Activated CD4-positive, alpha-beta T cell treated with anti-CD3 and anti-CD28 coated beads for 4 hours (primary cell): ENCODE measurements at places on chromosomes 5 and 9.

DNA sequence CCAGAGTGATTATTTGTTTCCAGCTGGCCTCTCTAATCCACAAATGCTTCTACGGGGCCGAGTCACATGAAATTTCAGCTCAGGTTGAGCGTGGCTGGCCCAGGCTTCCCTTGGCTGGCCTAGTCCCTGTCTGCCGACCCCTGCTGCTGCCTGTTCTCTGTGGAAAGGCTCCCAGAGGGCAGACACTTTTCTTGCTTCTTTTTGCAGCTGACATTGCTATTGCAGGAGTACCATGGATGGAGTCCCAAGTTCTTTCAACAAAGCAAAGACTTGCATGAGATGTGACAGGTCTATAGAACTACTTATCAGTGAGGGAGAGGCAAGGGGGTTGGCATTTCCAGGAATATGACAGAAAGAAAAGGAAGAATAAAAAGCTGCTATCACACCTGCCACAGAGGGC lies 287.4 kb upstream of the ARRDC3 start:
- no peak for DNase-seq

- no peak for DNase-seq
Observed at GRCh38 chr5:170892196-170892595, 30.4 kb downstream of the RANBP17 start.

DNA sequence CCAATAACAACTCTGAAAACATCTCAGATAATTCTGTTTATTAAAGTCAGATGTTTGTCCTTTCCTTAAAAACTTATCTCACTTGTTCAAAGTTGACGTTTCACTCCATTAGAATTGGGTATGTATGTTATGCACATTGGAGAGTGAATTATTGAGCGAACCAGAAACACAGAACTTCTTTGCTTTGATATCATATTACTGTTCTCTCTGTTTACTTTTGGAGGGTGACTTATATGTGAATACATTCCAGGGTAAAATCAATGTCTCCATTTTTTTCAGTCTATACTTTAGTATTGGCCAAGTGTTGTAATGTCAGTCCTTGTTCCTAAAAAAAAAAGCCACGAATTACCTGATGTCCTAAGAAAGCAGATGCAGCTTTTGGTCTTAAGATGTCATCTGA lies 307.4 kb downstream of the CSNK1G3 start:
- no peak for DNase-seq

DNA sequence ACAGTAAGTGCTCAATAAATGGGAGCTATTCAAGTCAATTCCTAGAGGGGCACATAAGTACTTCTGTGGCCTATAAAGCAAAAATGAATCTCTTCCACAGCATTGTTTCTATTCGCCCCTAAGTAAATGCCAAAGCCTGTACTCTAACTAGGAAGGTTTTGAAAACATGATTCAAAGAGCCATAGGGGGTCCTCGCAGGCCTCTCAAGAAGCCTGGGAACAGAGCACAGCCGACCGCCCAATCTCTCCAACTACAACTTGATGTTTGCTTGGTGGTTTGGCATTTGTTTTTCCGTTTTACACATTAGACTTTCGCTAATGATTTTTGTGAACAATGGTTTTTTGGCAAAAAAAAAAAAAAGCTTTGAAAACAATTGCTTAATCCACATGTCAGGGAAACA lies 19.4 kb downstream of the EFNA5 start:
- DNase-seq, result no peak

GRCh38 chr5:143212261-143212660 lies 191.2 kb downstream of the NR3C1 start:
- no peak for DNase-seq

DNA sequence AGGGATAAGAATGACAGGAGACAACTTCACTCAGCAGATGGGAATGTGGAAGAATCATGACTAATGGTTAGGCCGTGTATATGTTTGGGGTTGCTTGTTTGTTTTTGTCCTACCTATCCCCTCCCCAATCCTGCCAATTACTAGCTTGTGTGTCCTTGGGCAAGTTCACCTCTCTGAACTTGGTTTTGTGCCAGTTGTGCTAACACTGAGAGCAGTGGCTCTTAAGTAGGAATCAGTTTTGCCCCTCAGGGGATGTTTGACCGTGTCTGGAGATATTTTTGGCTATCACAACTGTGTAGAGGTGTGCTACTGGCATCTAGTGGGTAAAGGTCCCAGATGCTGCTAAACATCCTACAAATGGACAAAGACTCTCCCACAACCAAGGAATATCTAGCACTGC lies 287.0 kb downstream of the DMRT2 start:
- no peak for DNase-seq

DNA sequence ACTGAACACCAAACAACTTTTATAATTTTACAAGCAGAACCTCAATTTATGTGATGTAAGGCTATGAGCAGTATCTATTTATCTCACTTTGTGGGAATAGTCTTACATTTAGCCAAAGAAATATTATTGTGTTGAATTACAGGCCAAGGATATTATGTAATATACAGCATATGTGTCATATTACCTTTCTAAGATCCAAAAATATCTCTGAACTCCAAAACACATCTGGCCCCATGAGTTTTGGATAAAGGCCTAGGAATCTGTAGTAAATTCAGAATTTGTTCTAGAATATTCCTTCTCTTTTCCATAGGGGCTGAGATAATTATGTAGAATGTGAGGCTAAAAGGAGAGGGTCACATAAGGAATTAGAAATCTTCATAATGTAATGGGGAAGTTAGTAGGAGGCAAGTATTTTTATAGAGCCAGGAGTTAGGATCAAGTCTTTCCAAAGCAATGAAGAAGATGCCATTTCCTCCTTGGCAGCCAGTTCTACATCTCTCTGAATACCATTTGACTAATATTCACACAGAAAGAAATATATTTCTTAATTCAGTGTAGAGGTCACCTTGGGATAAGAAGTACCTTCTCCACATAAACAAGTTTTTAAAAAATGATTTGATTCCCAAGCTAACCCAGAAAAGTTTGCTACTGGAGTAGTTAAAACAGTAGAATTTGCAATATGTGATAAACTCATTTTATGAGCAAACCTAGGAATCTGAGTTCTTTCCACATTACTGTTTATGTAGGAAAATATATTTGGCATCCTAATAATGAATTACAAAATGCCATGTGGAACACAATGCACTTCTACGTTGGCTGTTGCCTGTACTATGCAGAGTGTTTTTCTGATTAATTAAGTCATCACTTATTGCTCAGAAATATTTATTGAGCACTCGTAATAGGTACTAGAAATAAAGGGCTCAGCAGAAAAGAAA lies 20.3 kb upstream of the GRAMD2B start:
- DNase-seq, result no peak

DNA sequence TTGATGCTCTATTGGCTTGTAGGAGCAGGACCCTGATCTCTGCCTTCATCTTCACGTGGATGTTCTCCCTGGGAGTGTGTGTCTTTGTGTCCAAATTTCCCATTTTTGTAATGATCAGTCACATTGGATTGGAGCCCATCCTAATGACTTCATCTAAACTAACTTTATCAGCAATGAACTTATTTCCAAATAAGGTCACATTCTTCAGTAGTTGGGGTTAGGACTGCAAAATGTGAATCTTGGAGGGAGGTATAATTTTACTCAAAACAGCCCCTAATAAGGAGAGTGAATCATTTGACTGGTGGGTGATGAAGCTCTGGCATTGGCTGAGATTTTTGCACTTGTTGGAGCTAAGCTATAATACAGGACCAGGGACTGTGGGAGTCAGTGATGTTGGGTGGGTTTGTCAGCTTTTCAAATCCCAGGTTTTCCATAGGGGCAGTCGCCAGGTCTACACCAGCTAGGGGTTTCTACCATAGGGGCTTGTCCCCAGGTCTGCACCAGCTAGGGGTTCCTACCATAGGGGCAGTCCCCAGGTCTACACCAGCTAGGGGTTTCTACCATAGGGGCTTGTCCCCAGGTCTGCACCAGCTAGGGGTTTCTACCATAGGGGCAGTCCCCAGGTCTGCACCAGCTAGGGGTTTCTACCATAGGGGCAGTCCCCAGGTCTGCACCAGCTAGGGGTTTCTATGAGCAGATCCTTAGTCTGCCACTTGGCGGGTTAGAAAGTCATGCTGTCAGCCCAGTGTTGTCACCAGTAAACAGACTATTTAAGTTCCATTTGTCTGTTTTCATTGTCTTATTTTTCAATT lies 382.6 kb upstream of the DAP start:
- DNase-seq, result no peak

DNA sequence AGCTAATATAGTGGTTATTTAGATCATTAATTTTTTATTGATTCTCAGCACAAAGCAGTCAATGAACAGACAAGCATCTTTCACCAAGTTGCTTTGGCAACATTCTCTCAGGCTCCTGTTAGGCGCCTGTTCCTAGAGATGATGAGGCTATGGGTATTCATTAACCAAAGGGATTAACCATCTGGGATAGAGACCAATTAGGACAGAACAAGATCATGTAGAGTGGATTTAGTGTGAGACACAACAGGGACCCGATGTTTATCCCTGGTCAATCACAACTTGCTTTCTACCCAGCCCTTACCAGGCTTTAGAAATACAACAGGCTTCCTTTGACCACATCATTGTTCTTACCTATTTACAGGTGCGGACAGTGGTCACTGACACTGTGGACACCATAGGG lies 82.2 kb downstream of the PJA2 start:
- no peak for DNase-seq

DNA sequence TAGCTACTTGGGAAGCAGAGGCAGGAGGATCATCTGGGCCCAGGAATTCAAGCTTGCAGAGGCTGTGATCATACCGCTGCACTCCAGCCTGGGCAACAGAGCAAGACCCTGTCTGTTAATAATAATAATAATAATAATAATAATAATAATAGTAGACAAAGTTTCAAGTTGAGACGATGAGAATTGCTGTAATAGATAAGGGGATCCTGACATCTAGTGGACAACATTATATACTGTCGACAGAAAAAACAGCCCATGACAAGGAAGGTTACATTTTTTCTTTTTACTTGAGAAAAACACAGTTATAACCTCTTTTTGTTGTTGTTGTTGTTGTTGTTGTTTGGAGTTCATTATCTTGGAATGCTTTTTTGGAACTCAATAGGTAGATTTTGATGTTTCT lies 35.3 kb downstream of the NDFIP1 start:
- DNase-seq, result no peak

- no peak for DNase-seq
Observed at GRCh38 chr5:108278285-108279240, 103.3 kb downstream of the FBXL17 start.

DNA sequence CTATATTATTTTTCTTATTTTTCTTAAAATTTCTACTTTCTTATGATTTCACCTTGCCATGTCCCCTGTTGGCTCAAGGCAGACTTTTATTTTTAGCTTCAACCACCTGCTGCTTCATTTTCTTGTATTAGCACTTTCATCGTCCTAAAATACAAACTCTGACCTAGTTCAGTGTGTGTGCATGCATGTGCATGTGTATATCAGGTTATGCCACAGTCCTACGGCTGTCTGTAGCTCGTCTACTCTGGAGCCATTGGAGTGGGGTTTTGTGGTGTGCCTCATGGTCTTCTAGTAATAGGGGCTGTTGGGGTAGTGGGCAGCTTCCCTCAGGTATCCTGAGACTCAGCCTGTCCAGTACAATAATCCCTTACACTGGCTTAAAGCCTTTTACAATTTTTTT lies 13.4 kb upstream of the SPINK1 start:
- no peak for DNase-seq

DNA sequence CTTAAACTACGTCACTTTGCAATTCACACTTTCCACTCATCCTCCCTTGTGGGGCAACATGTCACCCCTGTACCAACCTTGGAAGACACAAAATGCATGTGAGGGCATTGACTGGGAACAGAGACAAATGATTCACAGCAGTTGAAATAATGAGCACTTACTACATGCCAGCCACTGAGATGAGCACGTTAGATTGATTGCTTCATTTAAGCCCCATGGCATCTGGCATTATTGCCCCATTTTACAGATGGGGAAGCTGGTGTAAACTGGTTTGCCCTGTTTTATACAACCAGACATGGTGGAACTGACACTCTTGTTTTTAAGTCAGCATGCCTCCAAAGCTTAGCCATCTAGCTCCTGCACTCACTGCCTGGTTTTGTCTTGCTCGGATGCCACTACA lies 204.7 kb downstream of the PAPPA start:
- no peak for DNase-seq

GRCh38 chr5:74916831-74917710 lies 50.9 kb upstream of the FAM169A start:
- no peak for DNase-seq

DNA sequence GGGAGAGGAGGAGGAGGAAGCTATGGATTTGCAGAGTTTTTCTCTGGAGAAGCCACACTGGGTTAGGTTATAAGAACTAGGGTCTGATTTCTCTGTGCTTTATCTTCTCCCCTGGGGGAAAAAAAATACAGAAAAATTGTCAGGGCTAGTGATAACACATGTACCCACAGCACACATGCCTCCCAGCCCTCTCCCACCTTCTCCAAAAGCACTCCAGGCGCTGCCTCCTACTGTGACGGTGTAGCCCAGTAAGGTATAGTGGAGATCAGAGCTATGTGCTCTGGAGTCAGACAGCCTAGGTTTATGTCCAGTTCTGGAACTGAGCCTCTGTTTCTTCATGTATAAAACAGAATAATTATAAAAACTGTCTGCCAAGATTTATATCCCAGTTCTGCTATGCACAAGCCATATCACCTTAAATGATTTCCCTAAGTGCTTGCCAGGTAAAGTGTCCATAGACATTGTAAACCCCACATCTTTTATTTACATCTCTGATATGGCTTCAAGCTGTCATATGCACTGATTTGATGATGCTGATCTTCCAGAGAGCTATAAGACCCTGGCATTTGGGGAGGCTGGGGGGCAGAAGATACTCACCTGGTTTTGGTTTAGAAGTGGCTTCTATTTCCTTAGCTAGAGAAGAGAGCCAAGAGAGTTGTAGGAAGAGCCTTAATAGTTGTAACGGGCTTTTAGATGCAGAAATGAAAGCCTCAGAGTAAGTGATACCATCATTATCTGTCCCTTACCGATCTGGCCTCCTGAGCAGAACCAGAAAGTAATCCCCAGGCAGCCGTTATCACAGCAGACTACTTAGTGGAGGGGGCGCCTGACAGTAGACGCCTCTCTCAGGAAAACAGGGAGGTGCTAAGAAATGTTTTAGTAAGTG lies 7.6 kb downstream of the SLC1A3 start:
- no peak for DNase-seq

GRCh38 chr9:90616806-90617205 lies 25.8 kb downstream of the DIRAS2 start:
- no peak for DNase-seq

- DNase-seq, result no peak
Observed at GRCh38 chr5:94159144-94159543, 417.7 kb upstream of the POU5F2 start.

GRCh38 chr9:24073007-24073592 lies 247.1 kb upstream of the ELAVL2 start:
- no peak for DNase-seq

DNA sequence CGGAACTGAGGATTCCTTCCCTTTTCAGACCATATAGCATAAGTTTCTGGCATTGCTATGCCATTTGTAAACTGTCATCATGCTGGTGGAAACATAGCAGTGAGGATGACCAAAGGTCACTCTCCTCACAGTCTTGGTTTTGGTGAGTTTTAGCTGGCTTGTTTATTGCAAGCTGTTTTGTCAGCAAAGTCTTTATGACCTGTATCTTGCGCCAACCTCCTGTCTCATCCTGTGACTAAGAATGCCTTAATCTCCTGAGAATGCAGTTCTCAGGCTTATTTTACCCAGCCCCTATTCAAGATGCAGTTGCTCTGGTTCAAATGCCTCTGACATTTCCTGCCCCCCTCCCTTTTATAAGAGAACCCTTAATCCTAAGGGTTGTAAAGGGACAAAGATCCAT lies 26.7 kb upstream of the GRIA1 start:
- DNase-seq, result no peak
